T-helper 2 cell (primary cell): ENCODE measurements at places on chromosomes 16 and 17.

GRCh38 chr16:60640038-60640437 is 1396.2 kb downstream of the CDH8 start:
- DNase-seq: no peak

DNA sequence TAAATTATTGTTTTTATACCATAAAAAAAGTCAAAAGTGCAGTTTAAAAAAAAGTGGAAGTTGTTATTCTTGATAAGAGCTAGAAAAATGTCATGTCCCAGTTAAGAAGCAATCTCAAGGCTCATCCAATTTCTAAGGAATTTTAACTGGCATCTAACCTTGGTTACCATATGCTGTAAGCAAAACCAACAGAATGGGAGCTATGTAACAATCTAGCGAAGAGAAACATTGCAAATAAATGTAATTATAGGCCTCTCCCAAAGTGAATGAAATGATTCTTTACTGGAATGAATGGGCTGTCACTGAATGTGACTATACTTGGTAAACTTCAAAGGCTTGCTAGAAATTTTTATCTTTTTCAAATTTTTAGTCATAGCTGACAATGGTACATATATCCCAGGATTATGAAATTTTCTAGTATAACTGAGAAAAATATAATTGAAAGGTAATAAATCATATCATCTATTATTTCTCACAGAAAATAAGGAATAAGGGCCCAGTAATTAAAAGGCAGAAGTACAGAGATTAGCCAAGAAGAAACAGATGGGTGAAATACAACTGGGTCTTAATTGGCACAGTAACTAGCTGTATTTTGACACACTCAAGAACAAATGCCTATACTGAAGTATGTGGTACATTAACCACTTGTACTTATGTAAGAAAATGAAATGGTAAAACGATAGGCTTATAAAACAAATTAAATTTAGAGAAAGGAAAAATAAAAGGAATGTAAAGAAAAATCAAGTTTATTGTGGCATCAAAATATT is 61.5 kb downstream of the NETO2 start:
- DNase-seq: no peak

DNA sequence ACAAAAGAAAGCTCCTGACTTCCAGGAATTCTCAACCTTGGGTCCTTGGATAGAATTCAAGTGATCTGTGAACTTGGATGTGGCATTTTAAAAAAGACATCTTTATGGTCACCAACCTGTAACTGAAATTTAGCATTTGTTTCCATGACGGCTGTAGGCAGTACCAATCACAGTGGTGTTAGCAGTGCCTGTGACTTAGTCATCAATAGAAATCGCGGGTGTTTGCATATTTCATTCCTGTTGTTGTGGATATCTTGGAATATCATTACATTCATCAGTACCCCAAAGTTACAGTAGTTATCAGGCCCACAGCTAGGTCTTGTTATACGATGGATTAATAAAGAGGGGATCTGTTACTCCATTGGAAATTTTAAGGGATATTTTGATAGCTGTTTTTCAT is 81.6 kb downstream of the CMIP start:
- DNase-seq: no peak

DNA sequence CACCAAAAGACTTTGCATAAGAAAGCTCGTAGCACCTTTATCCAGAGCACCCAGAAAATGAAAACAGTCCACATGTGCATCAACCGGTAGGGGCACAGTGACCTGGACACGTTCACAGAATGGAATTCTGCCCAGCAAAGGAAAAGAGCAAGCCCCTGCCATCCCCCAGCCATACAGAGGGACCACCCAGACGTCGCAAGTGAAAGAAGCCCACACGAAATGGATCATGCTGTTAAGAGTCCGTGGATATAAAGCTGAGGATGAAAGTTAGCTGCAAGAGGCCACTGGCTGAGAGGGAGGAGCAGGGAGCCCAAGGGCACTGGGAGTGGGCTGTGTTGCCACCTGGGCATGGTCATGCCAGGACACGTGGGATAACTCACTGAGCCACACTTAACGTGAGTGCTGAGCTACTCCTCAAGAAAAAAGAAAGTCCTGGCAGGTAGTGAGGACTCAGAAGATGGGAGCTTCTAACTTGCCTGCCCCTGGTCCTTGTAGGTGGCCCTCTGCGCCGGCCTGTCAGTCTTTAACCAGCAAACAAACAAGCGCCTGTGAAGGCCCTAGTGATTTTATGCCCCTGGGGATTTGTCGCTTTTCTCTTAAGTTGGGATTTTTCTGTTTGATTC is 190.7 kb downstream of the C16orf95 start:
- no peak for DNase-seq

DNA sequence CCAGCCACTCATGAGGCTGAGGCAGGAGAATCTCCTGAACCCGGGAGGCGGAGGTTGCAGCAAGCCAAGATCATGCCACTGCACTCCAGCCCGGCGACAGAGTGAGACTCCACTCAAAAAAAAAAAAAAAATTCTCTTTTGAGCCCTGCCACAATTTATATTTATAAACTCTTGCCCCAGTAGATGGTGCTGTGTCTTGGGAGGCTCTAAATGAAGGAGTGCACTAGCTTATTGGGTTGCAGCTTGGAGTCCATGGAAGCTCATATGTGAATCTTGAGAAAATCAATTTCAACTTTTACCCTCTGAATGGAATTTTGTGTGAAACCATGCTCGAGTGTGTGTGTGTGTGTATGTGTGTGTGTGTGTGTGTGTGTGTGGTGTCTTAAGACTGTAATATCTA is 420.1 kb downstream of the HS3ST4 start:
- no peak for DNase-seq

- DNase-seq: no peak
Measured at GRCh38 chr16:74092336-74092735, 204.3 kb upstream of the PSMD7 start.

DNA sequence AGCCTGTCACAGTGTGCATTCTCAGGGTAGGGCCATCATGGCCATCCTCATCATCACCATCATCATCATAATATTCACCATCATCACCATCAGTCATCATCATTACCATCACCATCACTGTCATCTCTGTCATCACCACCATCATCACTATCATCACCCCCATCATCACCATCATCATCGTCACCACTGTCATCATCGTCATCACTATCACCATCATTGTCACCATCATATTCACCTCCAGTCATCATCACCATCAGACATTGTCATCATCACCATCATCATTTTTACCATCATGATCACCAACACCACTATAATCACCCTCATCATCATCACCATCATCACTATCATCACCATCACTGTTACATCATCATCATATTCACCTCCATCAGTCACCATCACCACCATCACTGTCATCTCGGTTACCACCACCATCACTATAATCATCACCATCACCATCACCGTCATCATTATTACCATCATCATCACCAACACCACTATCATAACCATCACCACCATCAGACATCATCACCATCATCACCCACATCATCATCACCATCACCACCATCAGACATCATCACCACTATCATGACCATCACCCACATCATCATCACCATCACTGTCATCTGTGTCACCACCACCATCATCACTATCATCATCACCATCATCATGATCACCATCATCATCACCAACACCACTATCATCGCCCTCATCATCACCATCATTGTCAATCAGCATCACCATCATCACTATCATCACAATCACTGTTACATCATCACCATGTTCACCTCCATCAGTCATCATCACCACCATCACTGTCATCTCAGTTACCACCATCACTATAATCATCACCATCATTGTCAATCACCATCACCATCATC is 8.5 kb downstream of the RPH3AL start:
- DNase-seq: no peak

DNA sequence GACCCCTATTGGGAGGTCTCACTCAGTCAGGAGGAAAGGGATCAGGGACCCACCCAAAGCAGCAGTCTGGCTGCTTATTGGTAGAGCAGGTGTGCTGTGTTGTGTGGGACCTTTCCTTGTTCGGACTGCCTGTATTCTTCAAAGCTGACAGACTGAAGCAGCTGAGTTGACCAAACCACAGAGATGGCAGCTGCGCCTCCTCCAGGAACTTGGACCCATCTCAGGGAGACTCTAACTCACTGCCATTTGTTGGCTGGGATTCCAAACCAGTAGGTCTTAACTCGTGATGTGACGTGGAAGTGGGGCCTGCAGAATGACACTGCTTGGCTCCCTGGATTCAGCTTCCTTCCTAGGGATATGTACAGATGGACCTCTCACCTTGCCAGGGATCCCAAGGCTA is 9.6 kb upstream of the UQCRC2 start:
- DNase-seq: no peak

GRCh38 chr16:30980959-30981358 is 4.0 kb upstream of the HSD3B7 start:
- no peak for DNase-seq

DNA sequence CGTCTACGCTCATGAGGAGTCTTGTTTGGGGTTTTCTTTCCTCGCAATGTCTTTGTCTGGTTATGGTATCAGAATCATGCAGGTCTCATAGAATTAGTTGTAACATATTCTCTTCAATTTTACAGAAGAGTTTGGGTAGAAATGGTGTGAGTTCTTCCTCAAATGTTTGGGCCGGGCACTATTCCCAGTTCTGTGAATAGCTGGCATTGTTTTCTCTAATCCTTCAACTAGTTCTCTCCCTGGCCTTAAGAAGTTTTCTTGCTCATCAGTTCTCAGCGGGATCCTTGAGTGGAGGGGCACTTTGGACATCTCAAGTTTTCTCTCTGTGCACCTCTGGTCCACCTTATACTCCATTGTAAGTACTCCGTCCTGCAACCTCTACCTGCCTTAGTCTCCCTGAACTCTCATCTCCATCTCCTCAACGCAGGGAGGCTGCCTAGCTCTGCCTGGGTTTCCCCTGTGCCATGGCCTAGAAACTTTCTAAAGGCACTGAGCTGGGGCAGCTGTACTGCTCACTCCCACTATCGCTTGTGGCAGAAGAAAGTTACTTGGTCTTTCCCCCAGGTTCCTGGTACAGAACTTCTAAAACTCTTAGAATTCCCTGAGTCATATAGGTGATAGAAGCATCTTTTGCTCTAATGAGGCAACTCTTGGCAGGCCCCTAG is 16.9 kb downstream of the NSMCE1 start:
- no peak for DNase-seq

- DNase-seq: no peak
Measured at GRCh38 chr16:78990309-78990701, 610.2 kb downstream of the MAF start.

DNA sequence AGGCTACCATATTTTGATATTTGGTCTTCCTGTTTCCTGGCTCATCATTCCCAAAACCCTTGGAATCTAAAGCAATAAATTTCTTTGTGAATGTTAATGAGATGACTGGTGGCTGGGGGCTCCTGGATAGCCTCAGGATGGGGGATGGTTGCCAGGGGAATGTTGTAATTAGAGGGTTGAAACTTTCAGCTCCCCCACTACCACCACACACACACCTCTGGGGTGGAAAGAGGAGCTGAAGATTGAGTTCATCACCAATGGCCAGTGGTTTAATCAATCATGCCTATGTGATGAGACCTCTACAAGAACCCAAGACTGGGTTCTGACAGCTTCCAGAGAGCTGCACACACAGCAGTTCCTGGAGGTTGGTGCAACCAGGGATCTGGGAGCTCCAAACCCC is 59.1 kb downstream of the HS3ST3A1 start:
- DNase-seq: no peak

- DNase-seq: no peak
Measured at GRCh38 chr16:31355431-31356100, 590 bp downstream of the ITGAX start.

DNA sequence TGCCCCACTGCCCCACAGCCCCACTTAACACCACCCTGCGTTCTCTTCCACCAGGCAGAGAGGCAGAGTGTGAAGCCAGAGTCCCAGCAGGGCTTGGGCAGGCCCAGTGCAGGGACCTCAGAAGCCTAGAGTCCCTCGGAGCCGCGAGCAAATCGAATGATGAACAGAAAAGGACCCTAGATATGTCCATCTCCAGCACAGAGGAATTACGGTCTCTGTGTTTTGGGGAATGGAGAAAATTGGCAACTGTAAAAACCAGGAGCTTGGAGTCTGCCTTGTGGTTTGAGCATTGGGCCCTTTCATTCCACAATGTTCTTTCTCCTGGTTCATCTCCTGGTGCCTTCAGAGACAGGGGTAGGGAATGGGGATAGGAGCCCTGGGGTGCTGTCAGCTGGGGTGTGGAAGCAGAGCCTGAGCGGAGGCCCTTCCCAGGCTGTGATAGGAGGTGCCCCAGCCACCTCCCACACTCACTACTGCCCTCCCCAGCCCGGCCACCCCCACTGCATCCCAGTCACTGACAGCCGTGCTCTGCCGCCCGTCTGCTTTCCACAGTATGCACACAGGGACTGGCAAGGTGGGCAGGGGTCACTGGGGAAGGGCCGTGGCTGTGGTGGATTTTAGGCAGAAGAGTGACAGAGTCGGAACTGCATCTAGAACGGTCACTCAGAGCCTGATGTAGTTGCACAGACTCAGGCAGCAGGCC is 26.7 kb downstream of the TBX4 start:
- DNase-seq: no peak

- DNase-seq: no peak
Measured at GRCh38 chr17:52451294-52451861, 292.9 kb upstream of the CA10 start.

DNA sequence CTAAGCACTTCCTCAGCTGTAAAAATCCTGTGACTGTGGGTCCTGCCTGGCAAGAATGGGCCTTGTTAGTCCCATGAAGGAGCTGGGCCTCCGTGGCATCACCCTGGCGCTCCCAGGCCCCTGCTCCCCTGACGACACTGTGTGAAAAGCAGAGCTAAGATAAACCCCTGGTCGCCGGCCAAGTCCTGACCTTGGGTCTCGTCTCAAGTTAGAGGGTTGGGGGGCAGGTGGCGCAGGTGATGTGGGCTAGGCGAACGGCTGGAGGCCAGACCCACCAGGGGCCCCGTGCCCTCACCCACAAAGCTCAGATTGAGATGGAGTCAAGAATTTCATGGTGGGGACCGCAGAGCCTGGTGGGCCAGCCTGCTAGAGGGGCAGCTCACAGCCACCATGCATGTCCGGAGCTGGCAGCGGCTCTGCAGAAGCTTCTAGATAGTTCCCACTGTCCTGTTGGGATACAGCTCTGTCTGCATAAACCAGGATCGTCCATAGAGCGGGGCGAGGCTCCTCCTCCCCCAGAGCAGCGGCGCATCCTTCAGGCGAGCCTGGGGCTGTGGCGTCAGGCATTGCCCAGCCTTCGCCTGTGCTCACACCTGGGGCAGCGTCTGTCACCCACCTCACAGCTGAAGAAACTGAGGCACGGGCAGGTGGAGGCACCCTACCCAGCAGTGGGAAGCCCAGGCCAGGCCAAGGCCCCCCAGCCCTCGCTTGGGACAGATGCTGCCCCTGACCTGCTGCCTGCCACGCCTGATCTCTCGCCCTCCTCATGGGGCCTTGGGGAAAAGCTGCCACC is 12.0 kb downstream of the CYBC1 start:
- no peak for DNase-seq

GRCh38 chr16:19883966-19884485 is 622 bp downstream of the GPRC5B start:
- DNase-seq: no peak

- DNase-seq: no peak
Measured at GRCh38 chr16:53207810-53208752, 153.3 kb downstream of the CHD9 start.

- no peak for DNase-seq
Measured at GRCh38 chr16:51577621-51578303, 426.7 kb upstream of the SALL1 start.

- no peak for DNase-seq
Measured at GRCh38 chr16:50251375-50252081, 14.8 kb upstream of the ADCY7 start.

- no peak for DNase-seq
Measured at GRCh38 chr16:68292425-68292824, 18.3 kb downstream of the SLC7A6OS start.

- DNase-seq: peak; percentile 29
Measured at GRCh38 chr16:88570691-88571092, 489 bp downstream of the ZC3H18 start.
